Stimulated activated effector memory CD8-positive, alpha-beta T cell treated with anti-CD3 and anti-CD28 coated beads, Interleukin-12 subunit alpha, Interleukin-12 subunit beta, amount 100 ng/mL, for 72 hours (primary cell): ENCODE measurements at places on chromosomes 7 and 10.
A peak's percentile ranks its signal among the peaks of the same experiment; 100 is the strongest.

DNA sequence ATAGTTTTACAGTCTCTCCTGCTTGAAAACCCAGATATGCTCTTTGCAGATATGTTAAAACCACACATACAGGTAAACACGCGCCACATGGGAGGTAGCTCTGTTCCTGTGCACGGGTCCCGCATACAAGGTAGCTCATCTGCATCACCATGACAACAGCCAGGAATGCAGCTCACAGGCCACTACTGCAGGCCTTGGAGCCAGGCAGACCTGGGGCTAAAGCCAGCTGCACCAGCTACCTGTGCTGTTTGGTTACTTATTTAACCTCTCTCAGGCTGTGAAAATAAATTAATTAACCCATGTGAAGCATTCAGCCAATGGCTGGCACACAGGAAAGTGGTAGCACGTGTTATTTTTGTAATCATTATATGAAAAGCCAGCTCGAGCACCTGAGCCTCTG, 428.3 kb downstream of the TNS3 start:
- no peak for DNase-seq

DNA sequence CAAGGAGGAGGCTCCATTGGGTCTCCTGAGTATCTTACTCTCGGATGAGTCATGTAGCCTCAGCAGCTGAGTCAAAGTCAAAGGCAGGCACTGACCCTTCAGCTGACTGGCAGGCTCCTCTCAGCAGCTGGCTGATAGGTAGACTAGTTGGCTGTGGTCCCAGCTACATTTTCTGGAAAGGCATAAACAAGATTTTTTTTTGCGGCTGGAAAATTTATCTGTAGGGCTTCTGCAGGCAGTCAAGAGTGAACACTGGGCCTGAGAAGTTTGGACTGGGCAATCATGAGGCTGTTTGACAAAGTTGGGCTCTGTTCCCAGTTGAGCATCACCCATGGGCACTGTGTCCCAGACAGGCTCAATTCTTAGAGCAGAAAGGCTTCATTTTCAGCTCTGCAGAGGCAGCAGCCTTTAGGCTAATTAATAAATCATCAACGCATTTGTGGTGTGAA, 796.2 kb downstream of the CCSER2 start:
- no peak for DNase-seq

DNA sequence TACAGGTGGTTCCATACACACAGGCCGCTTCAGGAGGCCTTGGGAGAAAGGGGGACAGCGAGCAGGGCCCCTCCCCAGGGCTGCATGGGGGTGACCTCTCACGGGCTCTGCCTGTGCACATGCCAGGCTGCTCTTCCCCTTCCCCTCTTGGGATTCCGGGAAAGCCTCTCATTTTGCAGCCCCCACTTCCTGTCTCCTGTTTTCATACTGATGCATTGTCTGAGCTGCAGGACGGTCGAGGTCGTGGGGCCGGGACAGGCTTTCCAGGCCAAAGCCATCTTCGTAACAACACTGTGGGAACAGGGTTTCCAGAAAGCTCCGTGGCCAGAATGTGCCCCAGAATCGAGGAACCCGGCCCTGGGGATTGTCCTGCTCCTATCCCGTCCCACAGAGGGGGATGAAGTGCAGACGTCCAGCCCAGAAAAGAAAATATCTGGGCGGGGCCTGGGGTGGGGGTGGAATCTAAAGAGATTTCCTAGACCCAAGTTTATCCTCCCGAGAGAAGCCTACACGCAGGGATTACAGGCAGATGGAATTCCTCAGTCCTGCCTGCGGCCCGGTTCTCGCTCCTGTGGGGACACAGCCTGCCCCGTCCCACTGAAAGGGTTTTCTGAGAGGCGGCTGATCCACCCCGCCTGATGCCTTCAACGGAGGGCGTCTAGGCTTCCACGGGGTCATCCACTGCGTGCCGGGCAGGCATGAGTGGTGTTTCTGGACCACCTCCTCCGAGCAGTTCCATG, 29.5 kb upstream of the DNAAF5 start:
- no peak for DNase-seq

DNA sequence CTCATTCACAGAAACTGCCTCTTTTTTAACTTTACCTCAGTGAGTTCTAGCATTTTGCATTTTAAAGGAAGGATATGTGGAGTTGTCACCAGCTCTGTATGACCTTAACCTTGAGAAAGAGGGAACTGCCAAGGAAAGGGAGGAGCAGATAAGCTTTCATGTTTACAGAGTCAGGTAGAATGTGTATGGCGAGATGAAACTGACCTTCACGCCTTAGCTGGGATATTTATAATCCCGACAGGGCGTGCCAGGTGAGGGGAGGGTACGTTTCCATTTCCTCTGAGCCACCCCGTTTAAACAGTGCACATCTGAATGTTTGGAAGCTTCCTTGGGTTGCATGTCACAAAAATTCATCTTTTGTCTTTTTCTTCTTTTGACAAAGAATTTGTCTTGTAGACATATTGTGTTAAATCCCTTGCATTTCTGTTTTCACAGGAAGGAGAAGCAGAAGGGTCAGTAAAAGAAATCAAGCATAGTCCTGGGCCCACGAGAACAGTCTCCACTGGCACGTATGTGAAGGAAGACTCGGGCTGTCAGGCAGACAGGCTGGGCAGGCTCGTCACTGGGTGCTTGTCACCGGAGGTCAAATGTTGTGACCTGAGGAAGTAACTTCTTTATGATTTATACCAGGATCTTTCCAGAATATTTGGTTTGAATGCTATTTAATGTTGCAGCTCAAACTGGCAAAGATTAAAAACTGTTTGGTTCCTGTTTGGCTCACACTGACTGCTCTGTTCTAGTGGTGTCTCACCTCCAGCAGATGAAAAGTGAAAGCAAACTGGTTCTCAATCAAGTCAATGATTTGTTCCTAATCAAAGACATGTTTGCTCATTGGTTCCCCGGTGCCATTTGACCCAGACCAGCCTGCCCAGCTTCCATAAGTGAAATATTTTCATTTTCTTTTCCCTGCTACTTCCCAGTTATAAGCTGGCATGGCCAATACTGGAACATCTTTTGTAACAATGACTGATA, 16.2 kb downstream of the OPTN start:
- DNase-seq: no peak

- DNase-seq: no peak
Measured at GRCh38 chr7:51613911-51614357, 297.3 kb upstream of the COBL start.

GRCh38 chr7:41201021-41201420, 501.9 kb downstream of the INHBA start:
- no peak for DNase-seq

DNA sequence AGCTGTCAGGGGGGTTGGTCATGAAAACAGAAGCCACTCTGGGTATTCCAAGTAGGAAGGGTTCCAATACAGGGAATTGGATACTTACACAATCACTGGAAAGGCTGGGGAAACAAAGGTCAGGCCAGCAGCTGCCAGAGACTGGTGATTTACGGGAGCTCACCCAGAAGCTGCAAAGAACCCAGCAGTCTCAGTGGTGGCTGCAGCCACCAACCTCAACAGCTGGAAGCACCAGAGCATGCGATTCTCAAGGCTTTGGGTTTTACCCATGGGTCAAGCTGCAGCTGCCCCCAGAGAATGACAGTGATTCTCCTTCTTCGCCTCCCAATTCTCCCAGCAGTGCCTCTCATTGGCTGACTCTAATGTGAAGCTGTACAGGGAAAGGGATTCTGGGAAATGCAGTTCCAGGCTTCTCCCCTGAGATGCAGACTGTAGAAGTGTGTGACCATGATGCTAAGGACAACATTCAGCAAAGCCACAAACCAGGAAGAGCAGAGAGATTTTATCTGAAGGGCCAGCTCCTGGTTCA, 107.2 kb upstream of the TCF7L2 start:
- DNase-seq: no peak

DNA sequence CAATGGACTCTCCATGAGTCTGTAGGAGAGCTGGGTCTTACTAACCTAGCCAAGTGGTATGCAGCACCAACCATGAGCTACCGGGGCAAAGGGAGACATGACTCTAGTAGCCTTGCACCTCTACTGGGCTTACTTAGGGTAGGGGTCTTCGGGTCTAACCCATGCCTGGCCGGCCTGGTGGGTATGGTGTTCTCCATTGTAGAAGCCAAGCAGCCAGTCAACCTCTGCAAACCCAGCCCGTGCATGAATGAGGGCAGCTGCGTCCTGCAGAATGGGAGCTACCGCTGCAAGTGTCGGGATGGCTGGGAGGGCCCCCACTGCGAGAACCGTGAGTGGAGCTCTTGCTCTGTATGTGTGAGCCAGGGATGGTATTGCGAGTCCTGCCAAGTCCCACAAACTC, 51.0 kb downstream of the VWA2 start:
- DNase-seq: no peak

DNA sequence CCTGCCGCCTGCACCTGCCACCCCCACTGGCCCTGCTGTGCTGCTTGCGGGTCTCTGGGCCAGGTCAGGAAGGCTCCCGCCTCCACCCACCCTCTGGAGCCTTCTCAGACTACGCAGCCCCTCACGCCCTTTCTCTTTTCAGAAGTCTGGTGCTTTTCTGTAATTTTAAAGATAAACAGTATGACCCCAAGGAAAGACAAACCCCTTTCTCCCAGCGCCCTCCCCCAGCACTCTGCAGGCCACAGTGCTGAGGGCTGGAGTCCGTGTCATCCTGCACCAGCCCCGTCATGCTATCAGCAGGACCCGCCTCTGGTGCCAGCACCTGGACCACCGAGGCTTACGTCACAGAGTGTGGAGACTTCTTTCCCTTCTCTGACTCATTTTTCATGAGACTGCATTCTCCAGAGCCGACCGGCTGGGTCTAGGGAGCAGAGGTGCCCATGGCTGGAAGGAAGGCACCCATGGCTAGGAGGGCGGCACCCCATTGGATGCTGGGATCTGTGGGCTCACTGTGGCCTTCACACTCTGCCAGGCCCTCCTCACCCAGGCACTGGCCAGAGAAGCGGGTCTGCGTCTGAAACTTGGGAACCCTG, 53.4 kb downstream of the CFAP46 start:
- no peak for DNase-seq

- DNase-seq: no peak
Measured at GRCh38 chr10:18368273-18368672, 228.0 kb downstream of the CACNB2 start.

GRCh38 chr10:86793696-86794095, 37.3 kb downstream of the BMPR1A start:
- DNase-seq: no peak

DNA sequence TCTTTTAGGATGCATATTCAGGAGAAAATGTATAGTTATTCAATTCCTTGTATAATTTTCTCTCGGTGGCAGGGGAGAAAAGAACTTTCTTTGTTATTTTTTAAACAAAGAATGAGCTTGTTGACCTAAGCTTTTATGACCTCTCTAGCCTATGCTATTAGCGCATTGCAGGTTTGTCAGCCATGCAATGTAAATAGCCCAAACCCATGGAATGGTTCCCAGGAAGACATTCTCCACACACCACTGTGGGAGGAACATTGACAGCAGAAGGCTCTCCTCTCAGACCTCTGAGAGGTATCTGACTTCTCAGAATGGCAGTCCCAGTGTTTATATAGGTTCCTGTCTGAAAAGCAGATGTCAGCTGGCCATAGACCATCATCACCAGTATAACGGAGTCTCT, 19.6 kb upstream of the AGBL3 start:
- DNase-seq: no peak

GRCh38 chr10:93182790-93183189, 109.1 kb downstream of the CYP26A1 start:
- DNase-seq: no peak

- no peak for DNase-seq
Measured at GRCh38 chr7:47901542-47901941, 46.7 kb downstream of the PKD1L1 start.

DNA sequence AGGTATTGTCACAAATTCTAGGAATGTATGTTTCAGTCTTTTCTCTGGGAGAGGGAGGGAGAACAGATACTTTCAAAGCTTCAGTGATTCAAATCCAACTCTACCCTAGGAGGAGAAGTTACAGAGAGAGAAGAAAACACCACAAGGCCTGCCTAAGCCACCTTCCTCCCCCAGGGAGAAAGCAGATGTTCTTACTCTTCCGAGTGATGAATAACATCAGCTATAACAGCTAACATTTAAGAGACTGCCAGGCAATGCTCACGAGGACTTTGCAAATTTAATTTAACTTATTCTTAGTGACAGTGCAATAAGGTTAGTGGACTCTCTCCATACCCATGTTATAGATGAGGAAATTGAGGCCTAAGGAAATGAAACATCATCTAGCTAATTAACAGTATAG, 36.8 kb downstream of the TAS2R41 start:
- DNase-seq: no peak

DNA sequence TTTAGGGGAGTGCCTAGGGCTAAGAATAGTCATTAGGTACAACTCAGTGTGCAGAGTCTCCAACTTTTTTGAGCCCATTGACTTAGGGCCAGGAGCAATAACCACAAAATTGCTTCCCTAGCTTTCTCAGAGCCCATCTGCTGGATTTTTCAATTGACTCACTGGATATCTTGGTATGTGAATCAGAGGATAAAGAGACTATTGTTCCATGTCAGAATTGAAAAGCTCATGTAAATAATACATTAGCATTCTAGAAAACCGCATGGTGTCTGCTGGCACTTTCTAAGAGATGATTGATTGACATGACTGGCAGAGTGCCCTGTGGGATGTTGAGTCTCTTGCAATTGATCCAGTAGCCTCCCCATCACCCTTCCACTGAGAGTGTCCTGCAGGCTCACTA, 246.2 kb downstream of the CCDC7 start:
- DNase-seq: no peak

DNA sequence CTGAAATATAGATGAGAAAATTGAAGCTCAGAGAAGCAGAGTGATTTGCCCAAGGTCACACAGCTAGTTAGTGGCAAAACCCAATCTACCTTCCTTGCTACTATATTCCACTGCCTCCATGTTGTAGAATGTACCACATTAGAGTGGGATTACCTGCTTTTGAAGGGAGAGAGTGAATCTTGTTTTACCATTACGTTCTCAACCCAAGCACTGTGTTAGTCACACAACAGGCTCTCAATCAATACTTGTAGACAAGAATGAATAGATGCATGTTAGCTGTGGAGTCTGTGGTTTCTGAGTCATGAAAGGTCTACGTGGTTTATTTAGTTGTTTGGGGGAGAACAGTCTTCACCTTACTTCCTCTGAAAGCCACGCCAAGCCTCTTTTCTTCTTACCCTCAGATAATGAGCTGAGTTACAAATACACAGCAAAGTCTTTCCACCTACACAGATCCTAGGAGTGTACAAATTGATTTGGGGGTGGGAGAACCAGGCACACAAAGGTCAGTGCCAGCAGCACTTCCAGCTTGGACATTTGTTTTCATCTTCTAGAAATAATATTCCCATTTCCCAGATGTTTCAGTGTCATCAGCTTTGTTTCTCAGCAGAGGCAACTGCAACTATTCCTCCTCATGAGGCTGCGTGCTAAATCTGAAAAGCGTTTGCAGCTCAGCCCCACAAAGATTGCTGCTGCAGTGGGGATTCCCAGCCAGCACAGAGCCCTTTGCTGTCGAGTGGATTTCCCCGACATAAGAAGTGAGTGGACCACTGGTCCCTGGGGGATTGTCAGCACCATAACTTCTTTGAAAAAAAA, 71.5 kb upstream of the ADO start:
- peak; percentile 76 for DNase-seq

GRCh38 chr10:13776861-13777311, 190.1 kb downstream of the PRPF18 start:
- no peak for DNase-seq

- DNase-seq: no peak
Measured at GRCh38 chr10:60778971-60779796, 906 bp downstream of the CDK1 start.
